ENCODE measurements at places on chromosomes 2 and 18.

- H3K4me1 ChIP-seq: no peaks in the 10 kb centered on the region
- H3K36me3 ChIP-seq: no peaks in the 10 kb centered on the region
- no peak for DNase-seq
- H3K27me3 ChIP-seq: no peaks in the 10 kb centered on the region
- H3K27ac ChIP-seq: no peak overlapping the region
Measured at GRCh38 chr2:233793465-233794127, 15.5 kb downstream of the MROH2A start.

DNA sequence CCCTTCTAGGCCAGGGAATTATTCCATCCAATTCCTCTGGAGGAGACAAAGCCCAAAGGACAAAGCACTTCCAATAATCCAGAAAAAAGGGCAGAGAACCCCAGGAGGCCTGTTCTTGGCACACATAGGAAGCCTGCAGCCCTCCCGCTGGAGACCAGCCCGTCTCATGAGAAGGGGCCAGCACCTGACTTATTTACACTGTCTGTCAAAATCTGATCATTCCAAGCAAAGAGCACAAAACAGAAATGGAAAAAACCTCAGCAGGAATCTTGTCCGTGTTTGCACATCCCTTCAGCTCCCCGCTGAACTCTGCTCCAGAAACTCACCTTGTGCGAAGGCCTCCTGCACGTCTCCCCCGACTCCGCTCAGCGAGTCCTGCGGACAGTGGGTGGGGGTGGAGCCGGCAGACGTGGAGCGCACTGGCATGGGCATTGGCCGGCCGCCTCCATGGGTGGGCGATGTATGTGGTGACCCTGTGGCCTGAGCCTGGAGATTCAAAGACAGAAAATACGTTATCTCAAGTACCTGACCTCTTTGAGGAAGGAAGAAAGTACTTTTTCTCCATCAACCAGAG lies 46.2 kb upstream of the DNMT3A start:
- H3K27me3 ChIP-seq: no peaks in the 10 kb centered on the region
- H3K4me1 ChIP-seq: no peaks in the 10 kb centered on the region
- no peak overlapping the region for H3K27ac ChIP-seq
- H3K4me3 ChIP-seq: no peak overlapping the region

- no peaks in the 10 kb centered on the region for H3K36me3 ChIP-seq
- no peak overlapping the region for H3K27ac ChIP-seq
- H3K4me3 ChIP-seq: no peak overlapping the region
Measured at GRCh38 chr2:118987886-118988285, 45.9 kb downstream of the MARCO start.

DNA sequence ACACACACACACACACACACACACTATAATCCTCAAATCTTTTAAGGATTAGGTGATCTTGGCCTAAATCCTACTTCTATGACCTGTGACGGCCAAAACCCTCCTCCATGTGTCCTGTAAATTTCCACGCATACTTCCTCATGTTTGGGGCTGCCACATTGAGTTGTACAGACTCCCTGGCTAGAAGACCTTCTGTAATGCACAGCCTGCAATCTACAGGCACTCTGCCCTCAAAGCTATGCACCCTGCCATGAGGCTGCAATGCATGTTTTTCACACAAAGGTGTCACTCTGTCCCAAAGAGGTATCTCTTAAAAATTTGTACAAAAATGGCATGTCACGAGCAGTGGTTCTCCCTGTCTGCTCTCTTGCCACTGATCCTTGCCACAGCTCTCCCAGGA lies 26.4 kb upstream of the B4GALT6 start:
- peak overlapping the region; percentile 78 for H3K27ac ChIP-seq
- H3K36me3 ChIP-seq: no peaks in the 10 kb centered on the region
- DNase-seq: peak; percentile 7
- H3K27me3 ChIP-seq: no peaks in the 10 kb centered on the region
- no peak overlapping the region for H3K4me3 ChIP-seq
- no peaks in the 10 kb centered on the region for H3K4me1 ChIP-seq

GRCh38 chr18:8707556-8708300 lies 2.4 kb downstream of the MTCL1 start:
- H3K27me3 ChIP-seq: no peaks in the 10 kb centered on the region
- DNase-seq: no peak
- H3K4me3 ChIP-seq: peak overlapping the region; percentile 67
- H3K27ac ChIP-seq: no peak overlapping the region
- no peaks in the 10 kb centered on the region for H3K36me3 ChIP-seq

- H3K4me3 ChIP-seq: no peak overlapping the region
- no peaks in the 10 kb centered on the region for H3K4me1 ChIP-seq
- H3K27me3 ChIP-seq: no peaks in the 10 kb centered on the region
Measured at GRCh38 chr2:53407363-53408080, 360.1 kb upstream of the CHAC2 start.

- H3K4me3 ChIP-seq: no peak overlapping the region
- H3K4me1 ChIP-seq: peaks cover 4% of the 10 kb centered on the region
- H3K36me3 ChIP-seq: peaks cover 1% of the 10 kb centered on the region
- no peaks in the 10 kb centered on the region for H3K27me3 ChIP-seq
- no peak overlapping the region for H3K27ac ChIP-seq
- DNase-seq: peak; percentile 56
Measured at GRCh38 chr2:42339191-42339912, 21.7 kb downstream of the COX7A2L start.

DNA sequence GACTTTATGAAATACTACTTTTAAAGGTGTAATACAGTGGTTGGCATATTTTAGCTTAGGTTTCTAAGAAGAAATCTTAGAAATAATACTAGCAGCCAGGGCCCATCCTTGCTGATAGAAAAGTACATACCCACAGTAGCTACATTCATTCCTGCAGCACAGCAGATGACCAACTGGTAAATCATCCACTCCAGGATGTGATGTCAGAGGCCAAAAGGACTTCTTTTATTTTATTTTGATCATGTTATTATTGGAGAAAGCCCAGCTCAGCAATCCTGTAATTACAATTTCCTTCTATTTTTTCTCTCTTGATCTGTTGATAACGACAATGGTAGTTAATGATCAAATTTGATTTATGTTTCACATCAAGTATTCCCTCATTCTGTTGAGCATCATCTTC lies 18.0 kb upstream of the TTN start:
- no peak for DNase-seq
- H3K36me3 ChIP-seq: no peaks in the 10 kb centered on the region
- H3K4me1 ChIP-seq: peaks cover 5% of the 10 kb centered on the region
- no peak overlapping the region for H3K4me3 ChIP-seq
- H3K27ac ChIP-seq: no peak overlapping the region
- no peaks in the 10 kb centered on the region for H3K27me3 ChIP-seq

GRCh38 chr2:39247512-39248043 lies 3.8 kb upstream of the CDKL4 start:
- H3K4me1 ChIP-seq: no peaks in the 10 kb centered on the region
- H3K27me3 ChIP-seq: no peaks in the 10 kb centered on the region
- no peak for DNase-seq
- peaks cover 1% of the 10 kb centered on the region for H3K36me3 ChIP-seq
- H3K4me3 ChIP-seq: no peak overlapping the region
- H3K27ac ChIP-seq: no peak overlapping the region

DNA sequence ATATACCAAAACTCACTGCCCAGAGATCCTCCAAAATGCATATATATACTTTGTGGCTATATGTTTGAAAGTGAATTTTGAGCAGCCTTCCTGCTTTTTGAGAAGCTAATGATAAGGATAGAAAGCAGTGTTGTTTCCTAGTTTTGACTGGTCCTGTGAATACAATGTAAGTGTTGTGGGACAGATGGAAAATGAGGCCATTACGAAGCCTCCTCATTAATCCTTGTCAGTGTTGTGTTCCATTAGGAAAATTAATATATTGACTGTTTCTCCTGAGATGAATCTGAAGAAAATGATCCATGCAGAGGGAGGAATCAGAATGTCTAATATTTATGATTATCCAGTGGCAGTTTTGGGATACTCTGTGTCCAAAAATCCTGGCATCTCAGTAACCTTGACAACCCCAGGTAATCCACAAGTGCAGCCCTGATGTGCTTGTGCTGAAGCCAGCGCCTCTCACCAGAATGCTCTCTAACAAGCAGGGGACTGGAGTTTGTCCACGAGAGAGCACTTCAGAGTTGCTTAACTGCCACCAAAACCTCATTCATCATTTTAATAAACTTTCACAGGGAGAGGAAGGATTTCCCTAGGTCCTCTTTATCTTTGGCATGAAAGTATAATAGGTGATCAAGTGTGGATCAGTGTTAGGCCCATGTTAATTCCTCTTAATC lies 418.6 kb downstream of the CMPK2 start:
- no peaks in the 10 kb centered on the region for H3K27me3 ChIP-seq
- no peak overlapping the region for H3K4me3 ChIP-seq
- no peaks in the 10 kb centered on the region for H3K36me3 ChIP-seq
- no peak for DNase-seq

GRCh38 chr2:74821177-74822126 lies 12.5 kb upstream of the HK2 start:
- no peaks in the 10 kb centered on the region for H3K36me3 ChIP-seq
- H3K27ac ChIP-seq: no peak overlapping the region
- DNase-seq: no peak
- no peak overlapping the region for H3K4me3 ChIP-seq
- no peaks in the 10 kb centered on the region for H3K27me3 ChIP-seq

DNA sequence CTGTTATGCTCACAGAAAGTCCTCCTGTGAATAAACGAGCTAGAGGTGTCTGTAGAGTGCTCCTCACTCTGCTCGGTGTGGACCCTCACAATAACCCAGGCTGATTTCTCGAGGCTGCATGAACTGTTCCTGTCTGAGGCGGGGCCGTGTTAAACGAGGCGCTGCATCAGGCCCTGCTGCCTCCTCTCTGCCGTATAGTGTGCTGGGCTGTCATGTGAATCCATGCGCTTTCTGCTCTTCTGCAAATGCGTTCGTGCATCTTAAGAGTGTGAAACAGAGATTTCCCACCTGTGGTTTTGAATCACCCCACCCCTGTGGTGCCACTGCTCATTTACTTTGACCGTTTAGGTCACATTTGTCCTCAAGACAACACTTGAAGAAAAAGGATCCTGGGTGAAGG lies 26.2 kb downstream of the TRAF3IP1 start:
- no peak for DNase-seq
- no peaks in the 10 kb centered on the region for H3K4me1 ChIP-seq
- H3K36me3 ChIP-seq: no peaks in the 10 kb centered on the region
- no peaks in the 10 kb centered on the region for H3K27me3 ChIP-seq
- no peak overlapping the region for H3K27ac ChIP-seq
- H3K4me3 ChIP-seq: no peak overlapping the region

GRCh38 chr18:47118981-47119380 lies 31.3 kb downstream of the HDHD2 start:
- no peaks in the 10 kb centered on the region for H3K4me1 ChIP-seq
- H3K36me3 ChIP-seq: no peaks in the 10 kb centered on the region
- no peak overlapping the region for H3K27ac ChIP-seq
- no peaks in the 10 kb centered on the region for H3K27me3 ChIP-seq

- no peaks in the 10 kb centered on the region for H3K27me3 ChIP-seq
- H3K4me1 ChIP-seq: no peaks in the 10 kb centered on the region
- H3K36me3 ChIP-seq: no peaks in the 10 kb centered on the region
- no peak for DNase-seq
Measured at GRCh38 chr2:51722311-51722710, 690.4 kb upstream of the NRXN1 start.

Measured in Caco-2 (cell line).